ENCODE measurements at places on chromosomes 2 and 18. TPM values are rescaled to one million over a fixed set of nuclear protein-coding genes. Genes with fewer than 3 reads are reported as not detected.

GRCh38 chr2:84234103-84234502, 225.0 kb downstream of the SUCLG1 start:
- no peak for DNase-seq

DNA sequence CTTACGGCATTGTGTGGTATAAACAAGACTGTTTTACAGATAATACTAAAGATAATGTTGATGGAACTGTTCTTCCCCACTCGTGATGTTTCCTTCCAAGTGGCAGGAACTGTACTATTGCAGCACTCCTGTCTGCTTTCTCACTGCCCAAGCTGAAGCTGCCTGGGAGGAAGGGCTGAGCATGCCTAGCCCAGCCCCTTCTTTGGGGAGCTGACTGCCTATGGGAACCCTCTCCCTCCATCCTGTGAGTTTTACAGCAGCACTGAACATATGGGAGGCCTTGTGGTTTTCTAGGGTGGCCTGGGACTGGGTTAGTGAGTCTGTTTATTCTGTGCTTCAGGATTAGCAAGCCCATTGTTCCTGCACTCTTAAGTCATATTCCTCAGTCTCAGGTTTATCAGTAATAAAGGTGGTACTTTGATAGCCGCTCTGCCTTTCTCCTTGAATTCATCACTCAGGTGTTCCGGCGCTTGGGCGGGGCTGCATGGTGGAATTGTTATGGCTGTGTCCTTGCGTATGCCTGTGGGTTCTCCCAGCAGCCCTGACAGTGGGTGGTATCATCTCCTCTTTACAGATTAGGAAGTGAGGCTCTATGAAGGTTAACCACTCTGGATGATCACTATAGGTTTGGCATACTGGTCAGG, 379.7 kb downstream of the PTPRM start:
- DNase-seq = no peak

DNA sequence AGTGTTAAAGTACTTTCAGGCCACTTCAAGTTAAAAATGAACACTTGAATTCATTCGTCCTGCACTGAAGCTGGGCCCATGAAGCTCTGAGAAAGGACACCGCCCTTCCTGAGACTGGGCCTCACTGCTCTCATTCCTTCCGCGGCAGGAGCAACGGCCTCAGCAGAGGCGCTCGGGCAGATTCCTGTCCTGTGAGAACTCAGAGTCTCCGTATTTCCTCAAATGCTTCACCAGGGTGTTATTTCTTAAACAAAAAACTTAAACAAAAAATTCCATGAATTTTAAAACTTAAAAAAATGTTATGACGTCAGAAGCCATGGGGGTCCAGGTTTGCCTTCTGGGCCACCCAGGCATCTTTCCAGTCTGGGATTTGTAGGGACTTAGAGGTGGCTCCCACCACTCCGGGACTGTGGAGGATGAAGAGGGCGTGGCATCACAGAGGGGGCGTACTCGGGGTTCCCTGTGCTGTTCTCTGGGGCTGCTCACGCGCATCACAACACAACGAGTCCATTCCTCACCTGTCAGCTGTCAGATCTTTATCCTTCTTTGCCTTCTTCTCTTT, 115.9 kb upstream of the ASB18 start:
- no peak for DNase-seq

DNA sequence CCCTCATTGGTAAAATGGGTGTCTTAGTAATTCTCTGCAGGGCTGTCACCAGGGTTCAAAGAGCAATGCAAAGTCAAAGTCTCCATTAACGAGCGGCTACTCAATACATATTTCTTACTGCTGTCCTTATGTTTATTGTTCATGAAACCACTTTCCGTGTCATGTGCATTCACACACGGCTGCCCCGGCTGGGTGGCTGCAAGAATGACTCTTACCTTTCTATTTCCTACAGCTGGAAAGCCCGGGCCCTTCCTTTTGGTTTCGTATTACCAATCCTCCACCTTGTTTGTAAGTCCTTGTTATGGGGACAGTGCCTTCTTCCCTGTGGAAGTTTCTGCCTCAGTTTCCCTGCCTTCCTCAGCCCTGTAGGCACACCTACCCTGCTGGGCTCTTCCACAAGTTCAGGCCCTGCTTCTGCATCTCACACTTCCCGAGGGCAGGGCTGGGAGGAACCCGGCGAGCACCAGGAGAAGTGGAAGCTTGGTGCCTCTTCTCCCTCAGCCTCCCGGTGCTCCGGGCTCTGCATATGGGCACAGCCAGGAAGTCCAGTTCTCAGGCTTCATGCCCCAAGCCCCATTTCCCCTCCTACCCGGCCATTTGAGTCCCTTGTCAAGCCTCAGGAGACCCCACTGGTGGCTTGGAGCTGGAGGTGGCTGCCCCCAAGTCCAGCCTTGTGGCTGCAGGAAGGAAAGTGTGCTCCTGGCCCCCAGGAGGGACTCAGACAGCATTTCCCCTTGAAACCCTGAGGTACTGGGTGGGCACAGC, 18.7 kb upstream of the ACKR3 start:
- peak; percentile 67 for DNase-seq

DNA sequence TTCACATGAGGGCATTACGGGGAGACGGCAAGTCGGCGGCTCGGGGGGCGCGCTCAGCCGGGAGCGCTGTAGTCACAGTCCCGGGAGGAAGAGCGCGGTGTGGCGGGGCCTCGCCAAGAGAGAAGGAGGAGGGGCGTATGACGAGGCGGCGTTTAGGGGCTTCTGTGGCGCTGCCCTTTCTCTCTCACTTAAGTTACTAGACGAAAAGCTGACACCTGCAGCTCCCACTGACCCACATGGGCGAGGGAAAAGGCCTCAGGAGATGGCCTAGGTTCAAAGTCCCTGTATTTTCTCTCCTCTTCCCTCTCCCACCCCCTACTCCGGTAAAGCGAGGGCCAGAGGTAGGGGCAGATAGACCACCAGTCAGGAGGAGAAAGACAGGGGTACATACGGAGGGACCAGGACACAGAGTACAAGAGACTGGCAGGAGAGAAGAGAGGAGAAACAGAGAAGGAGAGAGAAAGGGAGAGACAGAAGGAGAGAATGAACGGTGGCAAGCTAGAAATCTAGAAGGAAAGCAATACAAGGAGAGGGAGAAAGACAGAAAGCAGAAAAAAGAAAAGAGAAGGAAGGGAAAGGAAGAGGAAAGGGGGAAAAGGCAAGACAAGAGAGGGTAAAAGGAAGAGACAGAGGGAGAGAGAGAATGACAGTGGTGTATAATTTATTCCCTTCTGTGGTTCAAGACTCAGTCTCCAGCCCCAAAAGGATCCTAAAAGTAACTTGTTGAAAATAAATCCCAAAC, 3.8 kb downstream of the SIX2 start:
- DNase-seq = no peak

- DNase-seq = no peak
Observed at GRCh38 chr18:79912409-79912991, 39.0 kb downstream of the SLC66A2 start.

GRCh38 chr2:154067124-154067523, 195.4 kb downstream of the GALNT13 start:
- no peak for DNase-seq

DNA sequence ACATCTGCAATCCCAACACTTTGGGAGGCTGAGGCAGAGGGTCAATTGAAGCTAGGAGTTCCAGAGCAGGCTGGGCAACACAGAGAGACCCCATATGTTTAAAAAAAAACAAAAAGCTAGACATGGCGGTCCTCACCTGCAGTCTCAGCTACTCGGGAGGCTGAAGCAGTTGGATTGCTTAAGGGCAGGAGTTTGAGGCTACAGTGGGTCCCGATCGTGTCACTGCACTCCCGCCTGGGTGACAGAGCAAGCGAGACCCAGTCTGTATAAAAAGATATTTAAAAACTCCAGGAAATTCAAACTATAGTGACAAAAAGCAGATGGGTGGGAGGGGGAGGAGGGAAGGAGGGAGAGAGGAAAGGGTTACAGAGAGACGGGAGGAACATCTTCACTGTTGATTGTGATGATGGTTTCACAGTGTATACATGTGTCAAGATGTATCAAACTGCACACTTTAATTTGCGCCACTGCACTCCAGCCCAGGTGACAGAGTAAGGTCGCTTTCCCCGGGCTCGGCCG, 942 bp upstream of the ZNF236 start:
- DNase-seq = no peak

- no peak for DNase-seq
Observed at GRCh38 chr18:2569338-2570207, 1.7 kb downstream of the METTL4 start.

DNA sequence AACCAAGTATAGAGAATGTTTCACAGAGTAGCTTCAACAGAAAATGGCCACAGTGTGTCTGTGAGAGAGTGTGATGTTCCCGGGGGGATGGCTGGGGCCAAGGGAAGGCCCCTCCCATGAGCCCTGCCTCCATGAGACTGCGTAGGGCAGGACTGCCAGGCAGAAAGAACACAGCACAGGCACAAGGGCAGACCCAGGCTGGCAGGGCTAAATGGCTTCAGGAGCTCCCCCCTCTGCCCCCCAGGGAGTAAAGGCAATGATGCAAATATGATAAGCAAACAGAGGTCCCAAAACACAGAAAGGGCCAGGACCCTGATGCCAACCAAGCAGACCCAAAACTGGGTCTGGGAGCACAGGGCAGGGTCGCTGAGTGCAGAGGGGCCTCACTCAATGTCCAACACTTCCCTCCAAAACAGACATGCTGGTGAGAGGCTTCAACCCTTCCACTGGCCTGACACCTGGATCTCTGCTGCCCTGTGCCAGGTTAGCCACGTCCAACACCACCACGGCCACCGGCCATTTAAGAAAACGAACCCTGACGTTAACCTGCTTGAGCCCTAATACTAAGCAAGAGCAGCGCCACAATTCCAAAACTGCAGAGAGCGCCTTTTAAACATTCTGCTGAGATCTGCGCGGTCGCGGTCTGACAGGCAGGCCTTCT, 90.3 kb downstream of the HDAC4 start:
- no peak for DNase-seq

DNA sequence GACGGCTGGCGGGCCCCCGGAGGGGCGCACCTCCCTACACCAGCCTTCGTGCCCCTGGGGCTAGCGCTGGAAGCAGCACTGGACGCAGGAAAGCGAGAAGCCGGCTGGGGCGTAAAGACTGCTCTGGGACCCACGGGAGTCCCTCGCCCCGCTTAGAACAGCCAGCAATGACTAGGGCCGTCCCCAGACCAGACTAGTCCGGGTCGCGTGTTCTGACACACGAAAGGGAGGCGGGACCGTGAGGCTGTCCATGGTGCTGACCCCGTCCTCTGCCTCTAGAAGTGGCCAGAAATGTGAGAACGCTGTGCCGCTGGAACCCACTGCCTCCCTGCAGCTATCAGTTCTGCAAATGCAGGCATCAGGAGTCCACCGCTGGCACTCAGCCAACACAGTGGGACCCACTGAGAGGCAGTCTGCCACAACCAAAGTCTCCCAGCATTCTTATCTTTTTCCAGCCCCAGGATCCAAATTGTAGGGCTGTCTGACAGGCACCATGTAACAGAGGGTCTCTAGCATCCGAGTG, at the start of gene UCN:
Gene UCN, minus strand, starts transcription at position 87 of the 523 bp plus-strand sequence. CDS start 550 bp downstream, outside the sequence.
- no peak for DNase-seq

- no peak for DNase-seq
Observed at GRCh38 chr2:214401580-214401979, 9.3 kb upstream of the VWC2L start.

- no peak for DNase-seq
Observed at GRCh38 chr2:208361077-208361441, 45.5 kb upstream of the PTH2R start.

DNA sequence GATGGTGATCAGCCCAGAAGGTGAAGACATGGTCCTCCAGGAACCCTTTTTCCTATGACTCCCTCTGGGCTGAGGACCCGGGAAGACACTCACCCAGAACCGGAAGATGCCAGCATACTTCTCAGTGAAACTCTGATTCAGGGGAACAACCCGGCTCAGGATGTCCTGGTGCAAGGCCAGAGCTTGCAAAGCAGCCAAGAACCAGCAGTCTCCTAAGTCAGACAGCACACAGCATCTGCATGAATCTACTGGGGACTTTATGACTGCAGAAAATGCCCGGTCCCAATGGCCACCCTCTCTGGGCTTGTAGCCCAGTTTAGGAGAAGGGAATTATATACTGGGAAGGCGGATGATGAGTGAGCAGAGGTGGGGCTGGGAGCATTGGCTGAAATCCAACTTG, 15.3 kb downstream of the CAPN14 start:
- DNase-seq = no peak

- DNase-seq = no peak
Observed at GRCh38 chr2:146388757-146389156, 1456.1 kb upstream of the ACVR2A start.

DNA sequence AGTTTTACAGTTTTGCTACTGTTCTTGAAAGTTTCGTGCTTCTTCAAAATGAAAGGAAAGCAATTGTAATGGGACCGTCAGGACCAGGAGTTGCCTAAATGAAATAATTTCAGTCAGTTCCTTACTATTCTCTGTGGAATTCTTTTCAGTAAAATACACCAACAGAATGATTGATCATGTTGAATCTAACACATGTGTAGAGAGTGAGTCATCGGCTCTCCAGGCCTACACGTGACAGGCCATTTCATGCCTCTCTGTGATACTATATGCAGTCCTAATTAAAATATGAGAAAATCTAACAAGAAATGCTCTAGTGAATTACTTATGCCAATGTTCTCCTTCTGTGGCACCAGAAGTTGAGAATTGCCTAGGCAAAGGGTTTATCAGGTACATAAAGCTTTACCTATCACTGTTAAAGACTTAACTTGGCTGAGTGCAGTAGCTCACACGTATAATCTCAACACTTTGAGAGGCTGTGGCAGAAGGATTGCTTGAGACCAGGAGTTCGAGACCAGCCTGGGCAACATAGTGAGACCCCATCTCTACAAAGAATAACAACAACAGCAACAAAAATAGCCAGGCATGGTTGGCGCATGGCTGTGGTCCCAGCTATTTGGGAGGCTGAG, 199.4 kb downstream of the LRRTM1 start:
- DNase-seq = no peak

- no peak for DNase-seq
Observed at GRCh38 chr2:74602586-74603281, 45.4 kb downstream of the M1AP start.

Gene PID1
- not detected for total RNA-seq

DNA sequence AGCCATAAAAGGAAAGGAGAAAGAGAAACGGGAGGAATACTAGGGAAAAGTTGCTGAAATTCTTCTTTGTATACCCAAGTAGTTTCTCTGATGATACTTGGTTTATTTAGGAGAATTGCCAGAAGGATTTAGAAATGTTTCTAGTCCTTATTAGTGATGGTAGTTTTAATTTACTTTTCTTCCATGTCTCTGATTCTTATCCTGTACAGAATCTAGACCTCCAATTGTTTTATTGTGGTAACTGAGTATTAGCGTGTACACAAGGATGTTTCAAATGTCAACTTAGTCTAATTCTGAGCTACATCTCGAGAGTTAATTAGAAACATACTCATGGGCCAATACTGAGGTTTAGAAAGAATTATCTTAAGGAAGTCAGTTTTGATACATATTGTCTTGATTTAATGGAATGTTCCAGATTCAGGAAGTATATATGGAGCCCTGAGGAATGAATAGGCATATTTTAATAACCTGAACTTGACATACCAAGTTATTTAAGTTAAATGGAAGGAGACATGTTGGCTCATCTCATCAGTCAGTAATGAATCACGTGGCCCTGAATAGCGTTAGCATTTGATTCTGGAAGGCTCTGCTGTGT, 219.6 kb downstream of the LTBP1 start:
- no peak for DNase-seq

- DNase-seq = no peak
Observed at GRCh38 chr18:41756141-41756540, 198.9 kb upstream of the PIK3C3 start.
